HT-29 (cell line): ENCODE measurements at places on chromosomes 1 and 21. TPM values are rescaled to one million over a fixed set of nuclear protein-coding genes. Genes with fewer than 3 reads are reported as not detected.

The PDZK1 gene
- total RNA-seq, result 7.9 and 8.2 TPM in 2 replicates

The NEGR1 gene
- total RNA-seq, result not detected in 2 replicates

DNA sequence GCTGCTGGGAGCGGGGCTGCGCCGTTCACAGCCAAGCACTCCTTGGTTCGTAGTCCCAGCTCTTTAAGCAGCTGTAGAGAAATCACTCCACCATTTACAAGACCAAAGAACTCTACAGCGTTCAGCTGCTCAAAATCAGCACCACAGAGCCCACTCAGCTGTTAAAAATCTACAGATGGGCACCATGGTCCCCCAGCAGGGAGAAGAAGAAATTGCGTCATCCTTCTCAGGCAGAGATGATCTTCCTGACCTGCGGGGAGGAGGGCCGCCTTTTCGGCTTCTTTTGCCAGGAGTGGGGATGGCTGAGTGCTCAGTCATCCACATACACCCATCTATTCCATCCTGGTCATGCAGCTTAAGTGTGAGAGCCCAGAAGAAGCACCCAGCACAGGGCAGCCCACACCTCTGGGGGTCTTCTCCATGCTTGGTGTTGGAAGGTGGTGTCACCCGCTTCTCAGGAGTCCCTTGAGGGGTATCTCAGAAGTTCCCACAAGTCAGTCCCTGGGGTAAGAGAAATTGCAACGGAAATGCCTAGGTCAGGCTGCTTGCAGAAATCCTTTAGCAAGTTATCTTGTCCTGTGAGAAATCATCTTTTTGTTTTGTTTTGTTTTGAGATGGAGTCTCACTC is 163.8 kb downstream of the NPHP4 start:
- no peak for DNase-seq

DNA sequence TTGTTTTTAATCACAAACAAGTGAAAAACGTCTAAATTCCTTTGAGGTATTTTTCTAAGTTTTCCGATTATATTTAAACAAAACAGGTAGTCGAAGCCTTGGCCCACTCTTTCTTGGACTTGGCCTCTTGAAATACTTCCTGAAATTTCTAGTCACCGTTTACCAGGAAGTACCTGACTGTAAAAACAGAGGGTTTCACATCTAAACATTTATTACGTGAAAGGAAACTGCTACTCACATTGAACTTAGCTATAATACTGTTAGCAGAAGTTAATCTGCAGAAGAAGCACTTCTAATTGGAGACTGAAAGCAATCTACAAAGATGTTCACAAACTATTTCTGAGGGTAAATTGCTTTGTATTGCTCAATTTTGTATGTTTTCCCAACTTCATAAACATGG is 526.0 kb upstream of the ADGRL4 start:
- DNase-seq, result no peak

DNA sequence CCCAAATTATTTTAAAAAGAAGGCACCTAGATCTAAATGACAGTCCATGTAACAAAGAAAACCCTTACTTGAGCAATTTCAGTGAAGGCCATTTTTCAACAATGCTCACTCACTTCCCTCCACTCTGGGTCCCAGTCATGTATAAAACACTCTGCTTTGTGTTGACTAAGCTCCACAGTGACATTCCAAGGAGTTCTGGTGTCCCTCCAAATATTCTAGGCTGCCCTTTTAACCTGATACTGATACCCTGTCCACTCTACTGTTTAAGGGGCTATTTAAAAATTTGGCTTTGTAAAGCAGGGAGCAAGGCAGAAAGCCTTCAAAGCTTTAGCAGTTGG is 73.6 kb downstream of the GNG12 start:
- DNase-seq, result no peak

- DNase-seq, result no peak
Observed at GRCh38 chr1:92886886-92887419, 55.1 kb downstream of the RPL5 start.
